ENCODE measurements at places on chromosomes 13 and 19. TPM values are rescaled to one million over a fixed set of nuclear protein-coding genes. Genes with fewer than 3 reads are reported as not detected.

DNA sequence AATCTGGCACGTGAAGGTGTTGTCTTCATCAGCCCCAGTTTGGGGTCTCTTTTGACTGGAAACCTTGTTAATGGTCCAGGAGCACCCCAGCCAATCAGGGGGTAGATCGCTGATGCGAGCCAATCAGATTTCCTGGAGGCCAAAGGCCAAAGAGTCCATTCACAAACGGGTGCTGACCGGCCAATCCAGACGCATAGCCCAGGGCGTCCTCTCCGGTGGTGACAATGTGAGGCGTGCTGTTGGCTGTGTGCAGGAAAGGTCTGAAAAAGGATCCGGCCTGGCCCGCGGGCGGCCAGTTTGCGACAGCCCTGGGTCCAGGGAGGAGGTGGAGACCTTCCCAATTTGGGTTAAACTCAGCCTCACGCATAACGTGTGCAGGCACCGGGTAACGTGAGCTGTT is 3.1 kb downstream of the MAST3 start:
- no peak for DNase-seq

Gene FZR1
- total RNA-seq, result 28.1 TPM

DNA sequence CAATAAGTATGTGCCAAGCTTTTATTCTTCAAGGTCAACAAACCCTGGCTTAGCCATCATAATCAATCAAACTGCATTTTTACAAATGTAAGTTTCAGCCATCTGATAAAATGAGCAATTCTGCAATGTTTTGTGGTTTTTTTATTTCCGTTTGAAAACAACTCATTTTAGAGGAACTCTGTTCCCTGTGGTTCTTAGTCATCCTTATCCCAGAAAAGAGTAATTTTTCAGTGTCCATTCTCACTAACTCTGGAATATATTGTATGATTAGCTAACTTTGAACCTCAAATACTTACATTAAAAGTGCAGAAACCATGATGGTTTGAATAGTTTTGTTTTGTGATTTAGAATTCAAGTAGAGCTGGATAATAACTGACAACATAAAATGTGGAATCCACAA is 87.6 kb downstream of the IRS2 start:
- no peak for DNase-seq

- DNase-seq, result no peak
These were observed 270.9 kb upstream of the NBEA start for GRCh38 chr13:34671137-34671536.

DNA sequence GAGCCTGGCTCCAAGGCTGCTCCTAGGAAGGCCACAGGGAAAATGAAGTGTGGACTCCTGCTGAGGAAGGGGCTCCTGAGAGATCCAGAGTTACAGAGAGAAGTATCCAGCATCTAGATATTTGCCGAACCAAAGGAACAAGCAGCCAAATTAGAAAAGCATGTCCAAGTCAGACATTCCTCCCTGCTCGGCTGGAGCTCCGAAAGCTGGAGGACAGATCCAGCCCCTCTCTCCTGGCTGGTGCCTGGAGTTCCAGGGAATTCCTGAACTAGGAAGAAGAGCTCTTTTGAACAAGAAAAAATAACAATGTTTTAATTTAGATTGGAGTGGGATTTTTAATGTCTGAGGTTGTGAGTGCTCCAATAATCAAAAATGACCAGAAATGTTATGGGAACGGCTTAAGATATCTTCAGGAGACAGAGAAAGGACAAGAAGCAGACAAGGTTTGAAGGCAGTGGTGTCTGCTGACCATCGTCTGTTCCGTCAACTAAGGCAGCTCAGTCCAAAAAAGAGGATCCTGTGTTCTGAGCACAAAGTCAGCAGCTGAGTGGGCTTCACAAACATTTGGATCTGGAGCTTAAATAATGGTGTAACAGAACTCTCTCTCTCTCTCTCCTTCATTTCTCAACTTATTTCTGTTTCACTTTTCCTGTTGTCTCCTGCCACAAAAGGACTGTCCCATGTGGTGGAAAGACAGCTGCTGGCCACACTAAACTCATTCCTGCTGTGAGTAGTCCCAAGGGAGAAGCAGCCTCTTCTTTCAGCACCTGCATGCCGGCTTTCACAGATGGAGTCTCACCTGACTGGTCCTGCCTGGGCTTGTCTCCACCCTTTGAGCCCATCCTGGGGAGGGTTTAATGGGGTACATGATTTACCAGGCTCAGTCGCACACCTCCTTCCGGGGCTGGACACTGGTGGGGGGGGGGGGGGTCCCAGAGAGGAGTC is 31.5 kb upstream of the IRS2 start:
- DNase-seq, result no peak

- DNase-seq, result no peak
These were observed 8.6 kb downstream of the RGCC start for GRCh38 chr13:41465898-41466320.

Gene DNASE2
- total RNA-seq, result 28.9 TPM

- DNase-seq, result no peak
These were observed 63.2 kb downstream of the RAB20 start for GRCh38 chr13:110498327-110498726.

GRCh38 chr19:46731584-46731983 is 14.3 kb upstream of the FKRP start:
- DNase-seq, result no peak

- no peak for DNase-seq
These were observed at the start of gene ATCAY for GRCh38 chr19:3880471-3881271. Gene ATCAY (plus strand): TSS chr19:3880685. CDS start chr19:3885768, 5,083 bp downstream.

Gene KBTBD6
- total RNA-seq, result 6.6 TPM

DNA sequence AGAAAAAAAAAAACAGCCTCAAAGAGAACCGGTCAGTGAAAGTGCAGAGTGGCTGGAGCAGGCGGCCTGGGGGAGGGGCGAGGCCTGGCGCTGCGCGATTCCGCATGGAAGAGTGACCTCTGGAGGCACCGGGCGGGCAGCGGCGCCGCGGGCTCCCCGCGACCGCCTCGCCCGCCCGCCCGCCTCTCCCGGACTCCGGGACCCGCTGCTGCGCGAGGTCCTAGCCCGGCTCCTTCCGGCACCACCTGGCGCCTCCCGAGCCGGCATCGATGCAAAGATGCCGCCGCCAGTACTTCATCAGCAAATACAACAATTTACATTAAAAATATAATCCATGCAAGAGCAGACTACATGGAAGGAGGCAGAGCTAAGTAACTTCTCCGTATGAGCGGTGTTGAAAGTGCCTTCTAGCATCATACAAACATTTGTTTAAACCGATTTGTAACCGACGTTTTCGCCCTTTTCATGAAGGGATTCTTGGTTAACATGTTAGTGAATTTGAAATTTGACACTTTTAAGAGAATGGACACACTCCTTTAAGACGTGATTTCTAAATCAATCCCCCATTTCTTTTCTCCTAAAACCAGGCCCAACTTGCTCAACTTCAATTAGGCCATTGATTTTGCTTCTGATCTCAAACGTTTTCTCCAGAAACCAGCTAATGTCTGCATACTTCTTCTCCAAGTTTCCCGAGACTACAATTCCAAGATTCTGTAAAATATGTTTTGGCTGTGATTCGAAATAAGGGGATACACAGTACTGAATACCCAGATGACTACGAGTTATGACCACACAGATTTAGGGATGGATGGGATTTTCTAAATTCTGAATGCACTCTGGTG is 2.1 kb downstream of the EFNB2 start:
- DNase-seq, result peak; percentile 94

DNA sequence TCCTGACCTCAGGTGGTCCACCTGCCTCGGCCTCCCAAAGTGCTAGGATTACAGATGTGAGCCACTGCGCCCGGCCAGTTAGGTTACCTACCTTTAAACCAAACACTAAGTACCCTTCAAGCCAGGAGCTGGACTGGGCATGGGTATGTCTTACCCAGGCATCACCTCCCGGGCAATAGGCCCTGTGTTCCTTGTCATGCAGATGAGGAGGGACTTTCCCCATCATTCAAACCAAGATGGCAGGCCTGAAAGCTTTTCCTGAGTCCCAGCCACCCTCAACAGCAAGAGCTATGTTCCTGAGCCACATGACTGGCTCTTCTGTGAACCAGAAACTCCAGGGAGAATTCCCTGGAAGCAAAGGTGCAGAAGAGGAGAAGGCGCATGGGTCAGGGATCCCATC is 9.5 kb downstream of the RAB8A start:
- DNase-seq, result no peak

Gene OR7A5
- total RNA-seq, result not detected

DNA sequence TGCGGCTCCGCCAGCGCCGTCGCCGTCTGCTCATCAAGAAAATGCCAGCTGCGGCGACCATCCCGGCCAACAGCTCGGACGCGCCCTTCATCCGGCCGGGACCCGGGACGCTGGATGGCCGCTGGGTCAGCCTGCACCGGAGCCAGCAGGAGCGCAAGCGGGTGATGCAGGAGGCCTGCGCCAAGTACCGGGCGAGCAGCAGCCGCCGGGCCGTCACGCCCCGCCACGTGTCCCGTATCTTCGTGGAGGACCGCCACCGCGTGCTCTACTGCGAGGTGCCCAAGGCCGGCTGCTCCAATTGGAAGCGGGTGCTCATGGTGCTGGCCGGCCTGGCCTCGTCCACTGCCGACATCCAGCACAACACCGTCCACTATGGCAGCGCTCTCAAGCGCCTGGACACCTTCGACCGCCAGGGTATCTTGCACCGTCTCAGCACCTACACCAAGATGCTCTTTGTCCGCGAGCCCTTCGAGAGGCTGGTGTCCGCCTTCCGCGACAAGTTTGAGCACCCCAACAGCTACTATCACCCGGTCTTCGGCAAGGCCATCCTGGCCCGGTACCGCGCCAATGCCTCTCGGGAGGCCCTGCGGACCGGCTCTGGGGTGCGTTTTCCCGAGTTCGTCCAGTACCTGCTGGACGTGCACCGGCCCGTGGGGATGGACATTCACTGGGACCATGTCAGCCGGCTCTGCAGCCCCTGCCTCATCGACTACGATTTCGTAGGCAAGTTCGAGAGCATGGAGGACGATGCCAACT is 24.4 kb upstream of the KCTD15 start:
- DNase-seq, result no peak

DNA sequence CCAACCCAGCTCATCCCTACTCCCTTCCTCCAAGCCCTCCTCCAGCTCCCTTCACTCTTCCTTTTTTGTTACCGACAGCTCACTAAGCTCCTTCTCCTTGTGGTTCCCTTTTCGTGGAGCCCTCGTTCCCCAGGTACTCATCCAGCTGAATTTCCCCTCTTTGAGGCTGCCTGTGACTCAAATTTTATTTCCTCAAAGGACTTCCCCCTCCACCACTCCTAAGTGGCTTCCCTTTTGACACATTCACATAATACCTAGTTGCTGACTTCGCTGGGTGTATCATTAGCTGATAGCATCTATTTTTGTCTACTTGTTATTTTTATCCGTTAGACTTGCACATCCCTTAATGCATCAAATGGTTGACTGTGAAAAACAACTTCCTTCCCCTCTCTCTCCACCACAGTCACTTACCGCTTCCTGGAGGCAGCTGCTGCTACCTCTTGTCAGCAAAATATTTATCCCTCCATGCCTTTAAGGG is 14.5 kb downstream of the FFAR2 start:
- DNase-seq, result no peak

Gene RGCC
- 205 TPM for total RNA-seq

DNA sequence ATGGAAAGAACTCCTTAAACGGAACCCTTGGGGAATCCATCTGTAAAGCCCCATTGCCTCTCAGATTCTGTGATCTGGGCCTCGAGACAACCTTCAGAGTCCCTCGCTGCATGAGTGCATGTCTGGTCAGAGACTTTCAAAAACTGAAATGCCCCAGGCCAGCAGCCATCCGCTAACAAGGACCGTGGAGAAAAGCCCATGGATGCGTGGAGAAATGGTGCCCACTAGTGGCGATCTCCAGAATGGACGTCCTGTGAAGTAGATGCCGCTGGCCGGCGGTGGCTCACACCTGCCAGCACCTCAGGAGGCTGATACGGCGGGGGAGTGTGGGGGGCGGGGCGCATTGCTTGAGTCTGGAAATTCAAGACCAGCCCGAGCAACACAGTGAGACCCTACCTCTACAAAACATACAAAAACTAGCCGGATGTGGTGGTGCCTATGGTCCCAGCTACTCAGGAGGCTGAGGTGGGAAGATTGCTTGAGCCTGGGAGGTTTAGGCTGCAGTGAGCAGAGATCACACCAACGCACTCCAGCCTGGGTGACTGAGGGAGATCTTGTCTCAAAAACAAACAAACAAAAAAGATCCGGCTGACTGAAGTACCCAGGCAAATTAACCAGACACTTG is 7.9 kb upstream of the CDC16 start:
- DNase-seq, result peak; percentile 95

- DNase-seq, result no peak
These were observed 9.3 kb downstream of the RPS9 start for GRCh38 chr19:54209811-54210494.

Gene TMEM150B
- total RNA-seq, result 7.1 TPM

- no peak for DNase-seq
These were observed 302.5 kb upstream of the SLITRK5 start for GRCh38 chr13:87368639-87369038.

DNA sequence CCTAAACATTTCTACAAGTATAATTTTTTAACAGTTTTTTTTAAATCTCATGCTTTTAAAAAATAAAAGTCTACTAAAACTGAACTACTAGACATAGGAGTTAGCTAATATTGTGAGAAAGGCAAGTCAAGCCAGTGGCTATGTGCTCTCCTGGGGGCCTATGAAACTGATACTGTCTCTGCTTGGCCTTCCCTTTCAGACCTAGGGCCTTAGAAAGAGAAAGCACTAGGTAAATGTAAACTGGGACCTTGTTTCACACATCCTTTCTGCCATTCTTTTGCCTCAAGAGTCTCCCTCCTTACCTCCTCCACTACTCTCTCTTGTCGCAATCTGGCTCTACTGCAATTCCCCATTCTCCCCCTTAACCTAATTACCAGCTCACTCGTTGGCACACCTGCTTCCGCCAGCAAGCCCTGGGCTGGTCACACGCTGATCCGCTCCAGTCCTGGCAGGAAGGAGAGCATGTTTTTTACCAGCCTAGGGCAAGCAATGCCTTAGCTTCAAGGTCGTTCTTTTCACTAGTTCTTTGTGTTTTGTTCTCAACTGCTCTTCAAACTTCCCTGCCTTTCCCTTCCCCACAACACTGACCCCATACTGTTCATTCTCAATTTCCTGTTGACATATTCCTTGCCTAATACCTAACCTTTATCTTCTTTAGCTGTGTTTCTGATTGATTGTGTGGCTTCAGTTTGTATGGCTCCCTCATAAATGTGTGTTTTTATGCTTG is 23.1 kb downstream of the TBC1D4 start:
- no peak for DNase-seq

Gene PSG3
- total RNA-seq, result not detected

Gene ARHGEF1
- total RNA-seq, result 123 TPM

DNA sequence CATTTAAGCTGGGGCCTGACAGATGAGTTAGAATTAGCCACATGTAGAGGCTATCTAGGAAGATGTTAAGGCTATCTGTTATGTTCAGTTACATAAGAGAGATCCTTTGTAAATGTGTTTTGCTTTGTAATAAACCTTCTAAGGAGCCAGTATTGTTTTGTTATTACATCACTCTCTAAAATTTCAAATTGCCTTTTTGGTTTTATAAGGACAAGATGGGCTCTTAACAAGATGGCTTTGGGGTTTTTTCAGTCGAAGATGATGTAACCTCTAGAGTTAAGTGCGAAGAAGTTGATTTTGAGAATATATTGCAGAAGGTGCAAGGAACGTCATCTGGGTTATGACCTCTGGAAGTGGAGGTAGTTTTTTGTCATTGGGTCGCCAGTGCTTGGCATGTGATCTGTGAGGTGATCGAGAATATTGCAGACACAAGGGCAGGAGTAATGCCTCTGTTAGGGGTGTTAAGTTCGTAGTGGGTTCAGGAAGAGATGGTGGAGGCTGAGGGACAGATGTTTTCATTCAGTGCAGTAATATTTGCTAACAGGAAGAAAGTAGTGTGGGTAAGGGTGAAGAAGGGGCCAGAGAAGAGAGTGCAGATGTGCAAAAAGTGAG is 12.7 kb downstream of the LSM14A start:
- no peak for DNase-seq
